ENCODE measurements at places on chromosomes 13 and 19. TPM values are rescaled to one million over a fixed set of nuclear protein-coding genes. Genes with fewer than 3 reads are reported as not detected.
A peak's percentile ranks its signal among the peaks of the same experiment; 100 is the strongest.

DNA sequence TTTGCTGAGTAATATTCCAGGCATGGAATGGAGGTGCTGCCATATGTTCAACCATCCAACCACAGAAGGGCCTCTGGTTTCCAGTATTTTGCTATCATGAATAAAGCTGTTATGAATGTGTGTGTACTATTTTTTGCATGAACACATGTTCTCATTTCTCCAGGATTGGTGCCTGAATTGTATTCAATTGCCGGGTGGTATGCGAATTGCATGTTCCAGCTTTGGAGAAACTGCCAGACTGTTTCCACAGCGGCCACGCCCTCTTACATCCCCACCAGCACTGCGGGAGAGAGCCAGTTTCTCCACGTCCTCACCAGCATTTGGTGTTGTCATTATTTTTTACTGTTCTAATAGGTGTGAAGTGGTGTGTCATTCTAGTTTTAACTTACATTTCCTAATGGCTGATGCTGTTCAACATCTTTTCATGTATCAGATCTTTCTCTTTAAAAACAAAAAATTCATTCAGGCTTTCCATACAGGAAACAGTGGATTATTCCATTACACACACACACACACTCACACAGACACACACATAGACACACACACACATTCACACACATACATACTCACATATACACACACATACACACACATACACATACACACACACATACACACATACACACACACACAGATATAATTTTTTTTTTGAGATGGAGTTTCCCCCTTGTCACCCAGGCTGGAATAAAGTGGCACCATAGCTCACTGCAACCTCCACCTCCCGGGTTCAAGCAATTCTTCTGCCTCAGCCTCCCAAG lies 154.1 kb downstream of the PTPRS start:
- peaks cover 7% of the 10 kb centered on the region for H3K4me1 ChIP-seq
- no peaks in the 10 kb centered on the region for H3K36me3 ChIP-seq
- no peak overlapping the region for H3K27ac ChIP-seq

DNA sequence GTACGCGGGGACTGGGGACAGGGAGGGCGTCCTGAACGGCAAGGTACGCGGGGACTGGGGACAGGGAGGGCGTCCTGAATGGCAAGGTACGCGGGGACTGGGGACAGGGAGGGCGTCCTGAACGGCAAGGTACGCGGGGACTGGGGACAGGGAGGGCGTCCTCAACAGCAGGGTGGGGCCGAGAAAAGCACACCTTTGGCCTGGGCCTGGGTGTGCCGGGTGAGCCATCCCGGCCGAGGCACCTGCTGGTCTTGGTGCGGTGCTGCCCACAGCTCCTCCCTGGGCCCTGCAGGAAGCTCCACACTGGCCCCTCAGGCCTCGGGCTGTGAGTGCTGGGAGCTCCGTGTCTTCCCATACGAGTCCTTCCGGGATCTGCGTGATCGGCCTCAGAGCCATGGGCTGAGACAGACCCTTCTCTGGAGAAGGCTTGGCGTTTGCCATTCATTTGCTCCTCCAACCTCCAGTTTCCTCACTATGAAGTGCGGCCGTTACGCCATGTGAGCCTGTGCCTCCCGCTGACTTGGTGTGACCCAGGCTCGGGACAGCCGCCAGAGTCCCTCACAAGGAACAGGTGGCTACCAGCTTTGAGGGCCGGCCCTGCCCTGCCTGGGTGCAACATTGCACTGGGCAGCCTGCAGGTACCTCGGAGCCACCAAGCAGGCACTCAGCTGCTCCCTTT lies 7.8 kb upstream of the ZNF554 start:
- H3K27me3 ChIP-seq: no peaks in the 10 kb centered on the region
- H3K4me1 ChIP-seq: peaks cover 2% of the 10 kb centered on the region
- H3K36me3 ChIP-seq: peaks cover 24% of the 10 kb centered on the region
- H3K4me3 ChIP-seq: no peak overlapping the region
- no peak for DNase-seq

- no peak for DNase-seq
- H3K4me3 ChIP-seq: no peak overlapping the region
- peaks cover 17% of the 10 kb centered on the region for H3K27me3 ChIP-seq
- H3K4me1 ChIP-seq: no peaks in the 10 kb centered on the region
- H3K27ac ChIP-seq: no peak overlapping the region
- H3K36me3 ChIP-seq: no peaks in the 10 kb centered on the region
Measured at GRCh38 chr13:42633495-42633894, 59.5 kb downstream of the TNFSF11 start.

DNA sequence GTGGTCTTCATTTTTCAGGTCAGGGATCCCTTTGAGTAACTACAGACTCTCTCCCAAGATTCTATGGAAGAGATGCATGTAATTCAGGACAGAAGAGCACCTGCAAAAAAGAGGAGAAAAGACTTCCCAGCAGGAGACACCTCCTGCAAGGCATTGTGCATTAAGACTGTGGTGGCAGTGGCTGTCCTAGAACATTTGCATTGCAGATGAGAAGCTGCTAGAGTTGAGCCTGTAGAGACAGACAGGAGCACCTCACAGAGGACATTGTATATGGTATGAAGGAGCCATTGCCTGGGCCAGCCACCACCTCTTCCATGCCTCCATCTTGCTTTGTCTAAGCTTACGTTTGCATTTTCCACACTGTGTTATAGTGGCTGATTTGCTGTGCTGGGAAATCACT lies 11.2 kb upstream of the MYO16 start:
- no peaks in the 10 kb centered on the region for H3K4me1 ChIP-seq
- no peaks in the 10 kb centered on the region for H3K36me3 ChIP-seq
- DNase-seq: no peak

KASH5 gene
- not detected for total RNA-seq

CERS1 gene
- 0.96 TPM for total RNA-seq

GRCh38 chr19:48493718-48494401 lies 17.8 kb downstream of the LMTK3 start:
- DNase-seq: no peak
- H3K4me1 ChIP-seq: peaks cover 64% of the 10 kb centered on the region
- H3K27ac ChIP-seq: peak overlapping the region; percentile 93
- H3K27me3 ChIP-seq: no peaks in the 10 kb centered on the region

OR7D2 gene
- total RNA-seq: 0.07 TPM

PALM gene
- 43.7 TPM for total RNA-seq

DNA sequence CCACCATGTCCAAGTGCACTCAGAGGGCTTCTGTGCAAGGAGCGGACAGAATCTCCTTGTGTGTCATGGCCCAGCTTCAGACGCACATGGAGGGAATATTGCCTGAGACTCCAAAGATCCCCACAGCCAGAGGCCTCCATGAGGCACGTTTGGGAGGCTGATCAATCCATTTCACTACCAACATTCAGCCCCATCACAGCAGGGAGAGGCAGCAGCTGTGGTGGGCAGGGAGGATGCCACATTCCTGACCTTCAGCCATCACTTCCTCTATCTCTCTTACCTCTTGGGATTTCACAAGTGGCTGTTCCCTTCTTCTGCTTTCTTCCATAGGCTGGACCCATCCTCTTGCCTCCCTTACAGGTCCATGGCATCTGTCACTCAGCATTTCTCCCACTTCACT lies 82.4 kb upstream of the MBNL2 start:
- no peak overlapping the region for H3K27ac ChIP-seq
- H3K4me1 ChIP-seq: peaks cover 45% of the 10 kb centered on the region
- no peak overlapping the region for H3K4me3 ChIP-seq
- DNase-seq: no peak
- no peaks in the 10 kb centered on the region for H3K36me3 ChIP-seq

KLF1 gene
- total RNA-seq: not detected

DNA sequence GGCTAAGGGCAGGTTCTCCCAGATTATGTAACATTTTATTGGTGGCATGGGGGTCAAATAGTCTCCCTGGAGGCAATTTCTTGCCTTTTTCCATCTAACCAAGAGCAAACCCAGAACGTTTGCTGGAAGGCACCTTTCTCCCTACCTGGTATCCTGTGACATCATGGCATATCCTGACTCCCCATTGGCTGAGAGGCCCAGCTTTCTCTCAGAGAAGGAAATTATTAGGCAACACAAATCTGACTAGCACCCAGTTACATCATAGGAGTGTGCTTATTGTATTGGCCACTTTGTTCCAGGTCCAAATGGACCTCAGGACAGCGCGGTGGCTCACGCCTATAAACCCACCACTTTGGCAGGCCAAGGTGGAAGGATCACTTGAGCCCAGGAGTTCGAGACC lies 13.0 kb downstream of the NTN5 start:
- DNase-seq: no peak
- H3K36me3 ChIP-seq: no peaks in the 10 kb centered on the region
- H3K27ac ChIP-seq: no peak overlapping the region

- H3K4me1 ChIP-seq: peaks cover 22% of the 10 kb centered on the region
- H3K27me3 ChIP-seq: no peaks in the 10 kb centered on the region
- no peak for DNase-seq
- H3K4me3 ChIP-seq: no peak within 1 kb of the TSS
- H3K36me3 ChIP-seq: peaks cover 22% of the 10 kb centered on the region
- peak within 1 kb of the TSS; percentile 36 for H3K27ac ChIP-seq
Measured at GRCh38 chr19:58395220-58395978, at the start of gene RNF225. TSS of gene RNF225 (plus strand) at chr19:58395656. CDS start at chr19:58396090, 434 bp downstream.

- no peaks in the 10 kb centered on the region for H3K4me1 ChIP-seq
- H3K36me3 ChIP-seq: no peaks in the 10 kb centered on the region
- no peak overlapping the region for H3K27ac ChIP-seq
- H3K4me3 ChIP-seq: no peak overlapping the region
Measured at GRCh38 chr13:28320884-28321574, 173.9 kb downstream of the FLT1 start.

NLRP7 gene
- total RNA-seq: not detected

ZIM2 gene
- total RNA-seq: not detected

RASGRP4 gene
- not detected for total RNA-seq

DNA sequence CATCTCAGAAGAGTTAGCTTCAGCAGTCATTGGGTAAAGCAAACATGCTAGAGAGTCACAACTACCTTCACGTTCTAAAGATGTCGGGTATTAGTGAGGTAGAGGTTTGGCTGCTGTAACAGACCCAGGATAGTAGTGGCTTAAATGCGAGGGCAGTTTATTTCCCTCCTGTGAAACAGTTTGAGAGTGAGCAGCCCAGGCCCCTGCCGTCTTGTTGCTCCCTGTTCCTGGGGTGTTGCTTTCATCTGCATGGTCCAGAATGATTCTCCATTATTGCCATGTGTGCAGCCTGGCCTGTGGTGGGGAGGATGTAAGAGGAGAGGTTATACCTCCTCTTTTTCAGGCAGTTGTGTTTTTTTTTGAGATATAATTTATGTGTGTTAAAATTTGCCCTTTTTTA lies 63.7 kb downstream of the SIPA1L3 start:
- DNase-seq: no peak
- H3K27me3 ChIP-seq: no peaks in the 10 kb centered on the region
- H3K27ac ChIP-seq: no peak overlapping the region
- H3K4me1 ChIP-seq: peaks cover 13% of the 10 kb centered on the region
- no peaks in the 10 kb centered on the region for H3K36me3 ChIP-seq

CA11 gene
- total RNA-seq: 29.6 TPM

- H3K4me3 ChIP-seq: no peak overlapping the region
- no peak overlapping the region for H3K27ac ChIP-seq
- H3K36me3 ChIP-seq: no peaks in the 10 kb centered on the region
- H3K27me3 ChIP-seq: no peaks in the 10 kb centered on the region
- H3K4me1 ChIP-seq: peaks cover 9% of the 10 kb centered on the region
- no peak for DNase-seq
Measured at GRCh38 chr13:50417597-50417996, 402.4 kb downstream of the KCNRG start.

DNA sequence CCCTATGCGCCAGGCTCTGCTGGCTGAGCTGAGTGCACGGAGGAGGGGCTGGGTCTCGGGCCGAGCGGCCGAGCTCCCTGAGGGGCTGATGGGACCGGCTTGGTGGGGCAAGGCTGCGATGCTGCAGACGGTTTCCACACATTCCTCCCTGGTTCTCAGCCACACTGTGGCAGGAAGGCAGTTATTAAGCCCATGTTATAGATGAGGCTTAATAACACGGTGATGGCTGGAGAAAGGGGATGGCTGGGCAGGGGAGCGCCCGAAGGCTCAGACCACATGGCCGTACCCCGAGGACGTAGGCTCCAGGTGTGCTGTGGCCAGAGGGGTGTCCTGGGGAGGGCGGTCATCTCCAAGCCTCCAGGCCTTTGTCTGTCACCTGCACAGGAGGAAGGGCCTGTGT lies 58.6 kb downstream of the MCF2L start:
- H3K4me3 ChIP-seq: no peak overlapping the region
- H3K36me3 ChIP-seq: no peaks in the 10 kb centered on the region
- DNase-seq: no peak
- H3K4me1 ChIP-seq: peaks cover 5% of the 10 kb centered on the region
- H3K27ac ChIP-seq: no peak overlapping the region

VSTM2B gene
- not detected for total RNA-seq

- no peak overlapping the region for H3K4me3 ChIP-seq
- H3K27me3 ChIP-seq: no peaks in the 10 kb centered on the region
- DNase-seq: no peak
- peaks cover 65% of the 10 kb centered on the region for H3K36me3 ChIP-seq
Measured at GRCh38 chr19:58548859-58549663, 5.2 kb downstream of the TRIM28 start.

- no peak overlapping the region for H3K27ac ChIP-seq
- no peak overlapping the region for H3K4me3 ChIP-seq
- no peak for DNase-seq
- H3K4me1 ChIP-seq: peaks cover 7% of the 10 kb centered on the region
Measured at GRCh38 chr13:97000295-97000925, 6.1 kb upstream of the OXGR1 start.

DNA sequence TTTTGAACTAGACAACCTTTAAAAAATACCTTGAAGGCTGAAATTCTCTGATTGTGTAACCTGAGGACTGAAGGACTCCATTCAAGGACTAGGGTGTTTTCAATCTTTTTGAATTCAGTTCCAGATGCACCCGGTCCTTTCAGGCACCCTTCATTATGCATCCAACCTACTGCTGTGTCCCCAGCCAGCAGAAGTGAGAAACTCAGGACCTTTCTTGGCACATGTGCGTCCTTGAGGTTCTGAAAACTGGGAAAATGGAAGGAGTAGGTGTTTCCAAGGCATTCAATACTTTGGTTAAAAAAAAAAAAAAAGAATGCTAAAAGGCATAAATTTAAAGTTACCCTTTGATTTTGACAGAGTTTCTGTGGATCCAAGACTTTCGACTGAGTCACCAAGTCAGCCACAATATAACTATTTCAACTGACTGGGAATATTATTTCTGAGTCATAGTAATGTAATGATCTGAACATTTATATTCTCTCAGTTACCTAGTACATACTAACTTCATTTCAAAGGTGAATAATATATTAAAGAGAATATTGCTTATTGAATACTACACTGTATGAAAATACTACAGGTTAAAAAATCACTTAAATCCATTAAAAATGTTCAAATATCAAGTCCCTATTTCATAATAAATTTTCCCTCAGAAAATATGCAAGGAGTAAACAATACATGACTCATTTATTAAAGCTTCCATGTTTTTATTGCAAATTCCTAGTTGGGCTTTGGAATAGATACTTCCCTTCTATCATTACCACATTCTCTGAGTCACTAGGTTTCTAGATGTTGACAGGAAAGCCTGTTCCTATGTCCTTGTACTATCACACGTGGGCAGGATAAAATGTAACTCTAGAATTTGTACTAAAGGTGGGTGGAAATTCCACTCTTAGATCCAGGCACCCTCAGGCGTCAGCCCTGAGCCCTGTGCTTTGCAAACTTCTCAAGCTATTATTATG lies 2.4 kb upstream of the ITGBL1 start:
- peak overlapping the region; percentile 79 for H3K27ac ChIP-seq
- peaks cover 34% of the 10 kb centered on the region for H3K4me1 ChIP-seq
- no peaks in the 10 kb centered on the region for H3K27me3 ChIP-seq
- DNase-seq: peak; percentile 42

OR7A17 gene
- total RNA-seq: not detected

FGF14 gene
- not detected for total RNA-seq

ACER1 gene
- total RNA-seq: not detected
